ENCODE measurements at places on chromosomes 7 and 10.

- DNase-seq = no peak
Measured at GRCh38 chr7:14894826-14895225, 7.7 kb downstream of the DGKB start.

DNA sequence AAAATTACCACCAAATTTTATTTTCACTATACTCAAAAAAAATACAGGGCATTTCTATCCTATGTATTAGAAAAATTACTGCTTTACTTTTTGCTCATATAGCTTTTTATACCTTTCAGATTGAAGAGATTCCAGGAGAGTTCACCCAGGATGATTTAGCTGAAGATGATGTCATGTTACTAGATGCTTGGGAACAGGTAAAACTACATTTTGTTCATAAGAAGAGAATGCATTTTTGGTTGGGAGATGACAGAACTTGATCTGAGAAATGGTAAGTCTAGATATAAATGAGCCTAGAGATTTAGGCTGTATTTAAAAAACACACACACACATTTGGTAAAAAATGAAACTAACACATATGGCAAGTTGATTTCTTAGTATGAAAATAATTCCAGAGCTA lies 38.1 kb upstream of the ARL4A start:
- no peak for DNase-seq

DNA sequence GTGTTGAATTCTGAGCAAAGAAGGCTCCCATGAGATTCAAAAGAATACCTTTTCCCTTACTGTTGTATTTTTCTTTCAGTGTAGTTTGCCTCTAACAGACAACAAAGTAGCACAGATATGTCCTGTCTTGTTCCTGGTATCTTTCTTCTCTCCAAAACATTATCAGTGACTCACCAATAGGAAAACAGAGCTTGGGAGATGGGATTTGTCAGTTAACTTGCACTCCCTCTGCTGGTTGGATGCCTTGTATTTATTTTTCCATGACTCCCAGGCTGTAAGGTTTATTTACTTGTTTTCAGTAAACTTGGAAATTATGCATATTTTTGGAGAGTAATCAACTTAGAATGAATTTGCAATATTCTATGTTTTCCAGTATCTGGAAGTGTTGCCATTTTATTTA lies 129.7 kb downstream of the SAMD9 start:
- DNase-seq = no peak

DNA sequence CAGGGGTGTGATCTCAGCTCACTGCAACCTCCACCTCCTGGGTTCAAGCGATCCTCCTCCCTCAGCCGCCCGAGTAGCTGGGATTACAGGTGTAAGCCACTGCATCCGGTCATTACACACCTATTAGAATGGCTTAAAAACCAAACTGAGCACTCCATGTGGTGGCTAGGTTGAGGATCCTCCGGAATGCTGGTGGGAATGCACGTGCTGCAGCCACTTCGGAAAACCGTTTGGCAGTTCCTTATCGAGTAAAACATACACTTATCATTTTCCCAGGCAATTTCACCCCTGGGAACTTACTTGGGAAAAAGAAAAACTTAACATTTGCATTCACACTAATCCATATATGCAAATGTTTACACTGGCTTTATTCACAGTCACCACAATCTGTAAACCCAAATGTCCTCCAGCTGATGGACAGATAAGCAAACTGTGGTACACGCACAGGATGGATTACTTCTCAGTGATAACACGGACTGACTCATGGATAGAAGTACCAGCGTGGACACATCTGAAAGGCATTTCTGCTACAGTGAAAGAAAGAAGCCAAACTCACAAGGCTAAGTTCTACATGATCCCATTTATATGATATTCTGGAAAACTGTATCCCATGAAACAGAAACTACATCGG lies 20.4 kb downstream of the RFC2 start:
- DNase-seq = no peak

- DNase-seq = no peak
Measured at GRCh38 chr10:68981074-68981473, 7.5 kb upstream of the KIFBP start.

Data from left cardiac atrium (tissue), 4 donors.